GM04503 (cell line): ENCODE measurements at places on chromosomes 3 and 15.

DNA sequence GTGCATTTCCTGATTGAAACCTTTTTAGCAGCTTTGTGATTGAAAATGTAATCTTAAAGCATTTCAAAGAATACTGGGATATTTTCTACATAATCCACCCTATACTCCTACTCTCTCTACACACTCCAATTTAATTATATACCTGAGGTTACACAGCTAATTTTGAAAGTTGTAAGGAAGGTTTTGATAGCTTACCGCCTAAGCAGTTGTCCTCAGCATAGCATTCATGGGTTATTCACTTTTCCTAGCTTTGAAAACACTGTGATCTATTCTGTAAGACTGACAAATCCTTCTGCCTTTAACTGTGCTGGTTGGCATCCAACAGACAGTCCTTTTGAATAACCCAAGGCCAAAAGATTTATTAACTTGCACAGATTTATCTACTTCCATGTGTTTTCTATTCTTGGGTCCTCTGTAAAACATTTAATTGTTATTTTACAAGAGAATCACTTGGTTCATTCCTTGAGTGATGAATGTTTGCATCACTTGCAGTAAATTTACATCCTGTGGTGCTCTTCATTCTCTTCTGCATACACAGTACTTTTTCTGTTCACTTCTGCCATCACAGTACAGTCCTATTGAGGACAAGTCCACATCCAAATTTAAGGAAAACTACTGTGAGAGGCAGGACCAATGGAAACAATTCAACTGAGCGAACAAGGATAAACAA is 44.8 kb downstream of the SERPINI1 start:
- no peak for DNase-seq

DNA sequence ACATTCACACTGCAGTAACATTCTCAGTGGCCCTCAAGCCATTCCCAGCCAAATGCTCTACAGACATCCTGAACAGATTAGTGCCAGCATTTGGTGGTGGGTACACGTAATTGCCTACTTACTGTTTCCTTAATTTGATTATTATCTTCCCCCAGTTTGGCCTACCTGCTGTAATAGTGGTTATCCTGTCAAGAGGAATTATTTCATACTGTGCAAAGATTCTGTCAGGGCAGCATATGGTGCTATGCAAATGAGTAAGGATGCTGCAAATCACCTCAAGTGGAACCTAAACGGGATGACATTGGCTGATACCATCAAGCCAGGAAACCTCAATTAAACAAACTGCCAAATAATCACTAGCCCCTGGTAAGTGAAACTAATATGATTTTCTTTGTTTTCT is 88.7 kb downstream of the SEMA6D start:
- no peak for DNase-seq

GRCh38 chr3:61892891-61893290 is 331.5 kb downstream of the PTPRG start:
- DNase-seq: no peak

DNA sequence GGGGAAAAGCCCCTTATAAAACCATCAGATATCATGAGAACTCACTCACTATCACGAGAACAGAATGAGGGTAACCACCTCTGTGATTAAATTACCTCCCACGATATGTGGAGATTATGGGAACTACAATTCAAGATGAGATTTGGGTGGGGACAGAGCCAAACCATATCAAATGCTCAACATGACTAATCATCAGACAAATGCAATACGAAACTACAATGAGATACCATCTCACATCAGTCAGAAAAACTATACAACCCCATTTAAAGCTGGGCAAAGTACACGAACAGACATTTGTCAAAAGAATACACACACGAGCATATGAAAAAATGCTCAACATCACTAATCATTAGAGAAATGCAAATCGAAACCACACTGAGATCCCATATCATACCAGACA is 67.7 kb downstream of the SCAPER start:
- DNase-seq: no peak

DNA sequence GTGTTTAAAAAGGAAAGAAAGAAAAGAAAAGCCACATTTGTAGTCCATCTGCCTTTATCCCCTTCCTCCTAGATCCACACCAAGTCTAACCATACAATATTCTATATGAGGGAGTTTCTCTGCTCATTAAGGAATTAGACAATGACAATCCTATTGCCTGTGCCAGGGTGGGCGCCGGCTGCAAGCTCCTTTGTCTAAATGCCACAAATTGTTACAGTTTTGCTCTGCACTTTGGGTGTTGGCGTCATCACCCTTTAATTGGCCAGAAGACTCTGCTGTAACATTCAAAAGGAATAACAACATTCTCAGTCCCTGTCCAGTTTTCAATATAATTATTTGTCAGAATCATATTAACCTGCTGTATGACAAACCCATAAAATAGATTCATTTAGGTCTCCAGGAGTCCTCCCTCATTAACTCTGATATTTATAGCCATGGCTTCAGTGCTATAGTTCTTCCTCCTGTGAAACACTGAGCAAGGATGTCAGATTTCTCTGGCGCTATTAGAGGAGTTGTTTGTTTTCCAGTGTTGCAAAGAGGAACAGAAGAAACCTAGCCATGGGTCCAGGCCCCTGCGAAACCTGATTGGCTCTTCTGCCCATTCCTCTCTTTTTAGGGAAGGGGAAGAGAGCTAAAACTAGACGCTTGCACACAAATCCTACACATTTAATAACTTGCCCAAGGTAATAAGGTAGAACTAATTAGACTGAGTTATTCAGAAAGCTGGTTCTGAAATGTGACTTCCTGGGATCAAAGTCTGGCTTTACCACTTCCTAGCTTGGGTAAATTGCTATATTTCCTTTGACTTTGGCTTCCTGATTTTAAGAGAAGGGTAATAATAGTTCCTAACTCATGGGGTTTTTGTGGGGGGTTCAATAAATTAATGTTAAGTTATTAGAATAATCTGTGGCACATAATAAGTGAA is 112.4 kb downstream of the CD47 start:
- no peak for DNase-seq

DNA sequence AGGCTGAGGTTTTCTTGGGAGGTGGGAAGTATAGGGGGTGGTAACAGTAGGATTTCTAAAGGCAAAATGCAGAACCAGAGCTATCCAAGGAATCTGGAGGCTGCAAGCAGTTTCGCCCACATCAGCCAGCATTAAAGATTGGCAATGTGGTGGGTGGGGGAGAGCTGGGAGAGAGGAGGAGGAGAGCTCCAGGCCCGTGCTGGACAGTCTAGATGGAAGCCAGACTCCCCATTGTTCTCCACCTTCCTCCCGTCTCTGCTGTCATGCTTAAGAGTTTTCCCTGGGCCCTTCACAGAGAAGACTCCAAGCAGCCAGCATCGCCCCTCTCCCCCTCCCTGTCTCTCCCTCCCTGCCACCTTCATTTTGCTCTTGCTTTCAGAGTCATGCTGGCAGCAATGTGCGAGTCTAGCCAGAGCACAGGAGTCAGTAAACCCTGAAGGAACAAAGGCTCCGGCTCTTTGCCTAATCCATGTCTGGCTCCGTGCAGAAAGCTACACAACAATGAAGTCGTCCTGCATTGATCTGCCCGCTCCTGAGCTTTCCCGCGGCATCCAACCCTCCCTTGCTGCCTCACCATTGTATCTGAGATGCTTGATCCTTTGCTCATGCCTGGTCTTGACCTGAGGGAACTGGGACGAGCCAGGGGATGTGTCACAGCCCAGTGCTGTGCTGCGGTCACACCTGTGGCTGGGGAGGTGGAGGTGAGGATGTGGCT is 282.9 kb downstream of the NTRK3 start:
- DNase-seq: no peak

- DNase-seq: no peak
These were observed 173.7 kb upstream of the SLC2A2 start for GRCh38 chr3:171200052-171200749.
